D721Med (cell line): ENCODE measurements at places on chromosomes 2 and 18.

DNA sequence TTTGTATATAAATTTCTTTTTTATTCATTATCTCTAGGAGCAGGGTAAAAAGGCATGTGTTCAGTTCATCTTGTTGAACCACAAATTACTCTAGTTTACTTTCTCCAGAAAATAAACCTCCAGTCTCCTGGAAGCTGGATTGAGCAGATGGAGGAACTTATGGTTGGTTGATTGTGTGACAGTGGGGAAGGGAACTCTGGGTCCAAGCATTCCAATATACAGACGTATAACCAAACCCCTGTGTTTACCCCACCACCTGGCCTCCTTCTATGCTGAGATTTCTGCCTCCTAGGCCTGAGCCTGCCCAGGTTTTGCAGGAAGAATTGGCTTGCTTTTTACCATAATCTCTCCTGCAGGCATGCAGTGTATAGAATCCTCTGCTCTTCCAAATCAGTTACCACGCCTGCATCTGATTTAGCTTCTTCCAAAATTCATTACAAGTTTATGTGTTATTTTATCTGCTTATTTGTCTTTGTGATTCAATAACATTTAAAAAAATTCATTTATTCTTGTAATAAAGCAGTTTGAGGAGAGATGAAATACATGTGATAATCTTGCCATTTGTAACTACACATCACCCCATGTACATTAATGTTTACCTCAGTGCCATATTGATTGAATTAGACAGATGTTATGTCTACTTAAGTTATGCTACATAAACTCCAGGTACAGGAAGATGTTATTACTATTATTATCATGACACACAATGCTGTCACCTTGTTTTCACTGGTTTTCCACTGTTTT is 2.5 kb upstream of the RAB27B start:
- DNase-seq = no peak

GRCh38 chr2:40409734-40410133 is 42.2 kb downstream of the SLC8A1 start:
- DNase-seq = no peak

DNA sequence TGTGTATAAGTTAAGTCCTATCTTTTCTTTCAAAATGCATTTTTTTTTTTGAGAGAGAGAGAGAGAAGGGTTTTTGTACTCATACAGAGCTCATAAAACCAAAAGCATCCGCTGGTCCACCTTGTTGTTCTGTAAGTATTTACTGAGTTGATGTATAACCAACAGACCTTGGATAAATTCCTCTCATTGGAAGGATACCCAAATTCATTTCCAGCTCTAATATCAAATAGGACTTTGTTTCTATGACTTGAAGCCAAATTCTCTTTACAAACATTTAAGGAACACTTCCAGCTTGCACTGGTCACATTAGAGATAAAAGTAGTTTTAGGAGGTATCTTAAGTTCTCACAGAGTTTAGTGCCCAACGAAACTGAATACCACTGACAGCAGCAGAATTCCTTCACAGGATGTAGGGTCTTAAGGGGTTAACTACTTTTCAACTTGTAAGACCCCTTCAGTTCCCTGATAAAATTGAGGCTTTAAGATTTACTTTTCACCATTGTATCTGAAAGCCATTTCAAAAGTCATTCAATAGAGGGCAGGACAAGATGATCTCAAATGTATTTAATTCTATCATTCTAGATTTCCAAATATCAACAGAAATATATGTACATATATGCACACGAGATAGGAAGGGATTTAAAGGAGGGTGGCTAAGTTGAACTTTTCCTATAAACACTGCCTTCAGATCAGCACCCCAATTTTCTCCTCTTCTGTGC is 1398.5 kb upstream of the CELF4 start:
- DNase-seq = no peak

DNA sequence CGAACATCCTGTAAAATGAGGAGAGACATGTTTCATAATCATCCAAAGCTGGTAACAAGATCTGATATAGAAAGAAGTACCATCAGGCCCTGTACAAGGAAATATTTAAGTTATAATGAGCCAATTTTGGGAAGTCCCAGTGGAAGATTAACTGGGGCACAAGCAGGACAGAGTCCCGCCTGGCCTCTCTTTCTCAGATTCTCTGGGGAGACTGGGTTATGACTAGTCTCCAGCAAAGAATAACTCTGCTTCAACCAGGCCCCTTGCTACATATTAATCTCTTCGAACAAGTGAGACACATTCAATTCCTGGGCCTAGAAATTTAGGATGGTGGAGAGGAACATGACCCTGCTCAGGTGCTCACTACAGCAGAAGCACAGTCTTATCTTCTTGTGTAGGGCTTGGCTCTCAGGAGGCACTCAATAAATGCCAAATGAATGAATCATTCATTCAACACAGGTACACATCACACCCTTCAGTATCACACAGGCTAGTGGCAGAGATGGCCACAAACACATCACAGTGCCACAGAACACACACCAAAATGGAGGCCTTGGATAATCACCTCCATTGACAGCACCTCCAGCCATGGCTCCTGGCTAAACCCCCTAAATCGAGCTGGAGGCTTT is 46.4 kb upstream of the RNF152 start:
- DNase-seq = no peak
